ENCODE measurements at places on chromosomes 3 and 15. TPM values are rescaled to one million over a fixed set of nuclear protein-coding genes. Genes with fewer than 3 reads are reported as not detected.
A peak's percentile ranks its signal among the peaks of the same experiment; 100 is the strongest.

- H3K4me3 ChIP-seq, result no peak overlapping the region
- H3K36me3 ChIP-seq, result no peaks in the 10 kb centered on the region
- no peak overlapping the region for H3K27ac ChIP-seq
- H3K4me1 ChIP-seq, result no peaks in the 10 kb centered on the region
- no peaks in the 10 kb centered on the region for H3K27me3 ChIP-seq
Measured at GRCh38 chr3:162971715-162972114, 1475.1 kb downstream of the OTOL1 start.

- peak overlapping the region; percentile 92 for H3K27ac ChIP-seq
- DNase-seq, result no peak
- H3K36me3 ChIP-seq, result no peaks in the 10 kb centered on the region
- no peaks in the 10 kb centered on the region for H3K27me3 ChIP-seq
Measured at GRCh38 chr3:111072031-111072921, 660 bp downstream of the NECTIN3 start.

The OXTR gene
- total RNA-seq, result 0.52 TPM

- no peaks in the 10 kb centered on the region for H3K27me3 ChIP-seq
- H3K27ac ChIP-seq, result no peak overlapping the region
- H3K4me1 ChIP-seq, result no peaks in the 10 kb centered on the region
- no peak overlapping the region for H3K4me3 ChIP-seq
Measured at GRCh38 chr15:59522988-59523461, 85.0 kb downstream of the FAM81A start.

DNA sequence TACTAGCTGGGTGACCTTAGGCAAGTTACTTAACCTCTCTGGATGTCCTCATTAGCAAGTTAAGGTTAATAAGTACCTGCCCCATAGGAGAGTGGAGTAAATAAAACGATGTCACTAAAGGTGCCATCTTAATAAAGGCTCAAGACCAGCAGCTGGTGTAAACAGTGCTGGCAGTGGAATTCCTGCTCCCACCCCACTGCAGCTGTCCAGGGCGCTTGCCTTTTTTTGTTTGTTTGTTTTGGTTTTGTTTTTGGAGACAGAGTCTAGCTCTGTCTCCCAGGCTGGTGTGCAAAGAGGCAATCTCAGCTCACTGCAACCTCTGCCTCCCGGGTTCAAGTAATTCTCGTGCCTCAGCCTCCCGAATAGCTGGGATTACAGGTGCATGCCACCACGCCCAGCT is 28.9 kb downstream of the IDH3A start:
- DNase-seq, result no peak
- H3K27ac ChIP-seq, result no peak overlapping the region
- no peaks in the 10 kb centered on the region for H3K4me1 ChIP-seq
- H3K36me3 ChIP-seq, result no peaks in the 10 kb centered on the region
- no peak overlapping the region for H3K4me3 ChIP-seq
- H3K27me3 ChIP-seq, result no peaks in the 10 kb centered on the region

GRCh38 chr15:61080221-61081026 is 148.7 kb downstream of the RORA start:
- no peak overlapping the region for H3K4me3 ChIP-seq
- H3K36me3 ChIP-seq, result no peaks in the 10 kb centered on the region
- no peaks in the 10 kb centered on the region for H3K27me3 ChIP-seq
- no peak overlapping the region for H3K27ac ChIP-seq
- peaks cover 8% of the 10 kb centered on the region for H3K4me1 ChIP-seq

DNA sequence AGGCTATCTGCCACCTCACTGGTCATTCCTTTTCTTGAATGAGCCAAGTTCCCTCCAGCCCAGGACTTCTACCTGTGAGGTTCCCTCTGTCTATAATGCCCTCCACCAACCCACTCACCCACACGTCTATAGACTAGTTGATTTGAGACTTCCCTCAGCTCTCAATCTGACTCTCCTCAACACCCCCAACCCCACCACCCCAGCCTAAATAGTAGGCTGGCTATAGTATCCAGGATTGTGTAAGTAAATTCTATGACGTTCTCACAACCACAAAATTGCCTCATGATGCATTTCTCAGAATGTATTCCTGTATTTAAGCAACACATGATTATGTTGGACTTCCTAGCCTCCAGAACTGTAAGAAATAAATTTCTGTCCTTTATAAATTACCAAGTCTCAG is 2.2 kb downstream of the PLSCR1 start:
- H3K4me1 ChIP-seq, result no peaks in the 10 kb centered on the region
- no peak for DNase-seq
- peak overlapping the region; percentile 94 for H3K27ac ChIP-seq
- H3K36me3 ChIP-seq, result no peaks in the 10 kb centered on the region

The HYAL1 gene
- total RNA-seq, result 40.8 TPM

Data from right atrium auricular region (tissue), 2 donors.